ENCODE measurements at places on chromosomes 2 and 18.

DNA sequence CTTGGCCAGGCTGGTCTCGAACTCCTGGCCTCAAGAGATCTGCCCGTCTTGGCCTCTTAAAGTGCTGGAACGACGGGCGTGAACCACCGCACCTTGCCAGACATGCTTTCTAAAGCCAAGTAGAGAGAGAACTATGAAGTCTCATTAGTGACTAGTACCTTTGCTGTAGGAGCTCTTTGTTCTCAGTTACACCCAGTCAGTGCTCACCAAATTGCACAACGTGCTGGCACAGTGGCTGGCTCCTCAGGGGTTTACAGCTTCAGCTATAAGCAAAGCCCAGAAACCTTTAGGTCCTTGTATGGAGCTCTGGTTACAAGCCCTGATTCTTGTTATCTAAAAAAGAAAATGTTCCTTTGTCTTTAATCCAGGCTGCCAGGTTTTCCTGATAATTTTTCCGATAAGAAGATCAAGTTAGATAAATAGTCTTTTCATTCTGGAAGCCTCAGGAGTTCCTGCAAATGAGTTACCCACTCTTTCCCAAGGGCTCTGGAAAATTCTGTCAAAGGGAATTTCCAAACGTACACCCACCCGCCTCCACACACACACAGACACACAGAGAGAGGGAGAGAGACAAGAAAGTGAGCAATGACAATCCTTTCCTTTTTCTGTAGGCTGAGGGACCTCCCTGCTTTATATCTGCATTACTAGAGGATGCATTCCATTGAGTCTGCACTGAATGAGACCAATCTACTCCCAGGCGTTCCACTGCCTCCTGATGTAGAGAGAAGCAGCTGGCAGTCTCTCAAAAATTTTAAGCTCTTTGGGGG, 100.2 kb upstream of the CSRNP3 start:
- DNase-seq, result no peak

DNA sequence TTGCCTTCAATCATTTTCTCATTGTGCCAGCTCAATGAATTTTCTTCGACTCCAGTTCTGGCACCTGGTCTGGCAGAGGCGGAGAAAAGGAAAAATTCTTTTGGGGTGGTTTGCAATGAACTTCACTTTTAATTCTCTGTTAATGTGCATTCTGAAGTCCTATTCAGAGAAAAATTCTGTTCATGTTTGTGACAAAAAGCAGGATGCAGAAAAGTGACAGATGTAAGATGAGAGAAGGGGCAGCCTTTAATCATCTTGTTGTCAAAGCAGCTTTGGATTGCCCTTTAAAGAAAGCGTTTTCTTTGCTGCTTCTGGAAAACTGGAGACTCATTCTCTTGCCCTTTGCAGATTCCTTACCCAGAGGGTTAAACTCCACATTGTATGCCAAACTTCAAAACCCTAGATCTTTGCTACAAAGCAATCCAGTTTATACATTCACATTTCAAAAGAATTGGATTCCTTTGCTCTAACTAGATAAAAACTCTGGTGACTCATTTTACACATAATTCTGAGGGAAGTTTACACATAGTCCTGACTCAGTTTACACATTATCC, 94.6 kb upstream of the CAVIN2 start:
- DNase-seq, result no peak

DNA sequence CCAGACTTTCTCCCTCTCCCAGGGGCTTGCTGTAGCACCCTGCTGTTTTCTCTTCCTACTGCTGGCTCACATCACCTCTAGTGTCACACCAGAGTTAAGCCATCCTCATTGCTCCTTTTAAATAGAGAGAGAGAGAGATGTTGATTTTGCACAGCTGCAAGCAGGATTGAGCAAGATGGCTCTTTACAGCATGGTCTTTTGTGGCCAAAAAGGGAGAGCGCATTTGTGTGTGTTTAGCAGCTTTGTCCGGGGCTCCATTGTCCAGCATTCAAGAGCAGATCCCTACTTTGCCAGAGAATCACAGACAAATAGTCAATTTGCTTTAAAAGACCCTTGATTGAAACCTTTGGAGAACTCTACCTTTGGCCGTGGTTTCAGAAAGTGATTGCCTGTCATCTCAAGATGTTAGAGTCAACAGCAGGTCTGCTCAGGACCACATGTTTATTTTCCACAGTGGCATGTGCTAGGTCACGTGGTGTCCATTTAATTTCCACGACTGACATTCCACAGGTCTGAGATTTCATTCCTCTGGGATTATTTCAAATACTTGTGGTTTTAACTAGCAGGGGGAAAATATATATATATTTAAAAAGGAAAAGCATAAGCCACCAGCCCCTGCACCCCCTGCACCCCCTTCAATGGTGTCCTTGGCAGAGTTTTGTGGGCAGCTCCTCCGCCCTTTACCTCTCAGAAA, 359.9 kb upstream of the SLC14A2 start:
- DNase-seq, result no peak

GRCh38 chr2:187429989-187430388, 18.1 kb downstream of the CALCRL start:
- DNase-seq, result no peak

GRCh38 chr18:22549260-22549937, 131.7 kb upstream of the CTAGE1 start:
- DNase-seq, result no peak

- DNase-seq, result no peak
These were observed 49.2 kb downstream of the ICA1L start for GRCh38 chr2:202822411-202822810.

- DNase-seq, result no peak
These were observed 2.5 kb downstream of the GALNT3 start for GRCh38 chr2:165791421-165792103.

- no peak for DNase-seq
These were observed 433.7 kb downstream of the FIGN start for GRCh38 chr2:163302141-163302540.

DNA sequence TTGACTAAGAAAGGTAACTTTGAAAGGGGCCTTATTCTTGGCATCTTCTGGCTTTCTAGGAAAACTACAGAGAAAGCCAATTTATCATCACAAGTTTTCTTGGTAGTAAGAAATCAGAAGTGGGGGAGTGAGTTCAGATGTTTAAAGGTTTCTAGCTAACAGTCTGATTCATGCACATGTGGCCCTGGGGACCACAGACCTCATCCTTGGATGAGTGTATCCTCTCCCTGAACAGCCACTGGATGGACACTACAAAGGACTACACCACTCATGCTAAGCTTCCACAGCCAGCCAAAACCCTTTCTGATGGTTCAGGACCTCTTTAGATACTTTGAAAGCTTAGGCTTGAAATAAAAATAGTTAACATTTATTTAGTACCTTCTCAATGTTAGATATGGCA, 218.3 kb upstream of the STK17B start:
- no peak for DNase-seq
